ENCODE measurements at places on chromosomes 1 and 21.
A peak's percentile ranks its signal among the peaks of the same experiment; 100 is the strongest.

- DNase-seq: peak; percentile 40
Measured at GRCh38 chr1:21188235-21188634, 11.5 kb upstream of the EIF4G3 start.

GRCh38 chr1:203206129-203206687, 19.7 kb upstream of the CHI3L1 start:
- peak; percentile 50 for DNase-seq

DNA sequence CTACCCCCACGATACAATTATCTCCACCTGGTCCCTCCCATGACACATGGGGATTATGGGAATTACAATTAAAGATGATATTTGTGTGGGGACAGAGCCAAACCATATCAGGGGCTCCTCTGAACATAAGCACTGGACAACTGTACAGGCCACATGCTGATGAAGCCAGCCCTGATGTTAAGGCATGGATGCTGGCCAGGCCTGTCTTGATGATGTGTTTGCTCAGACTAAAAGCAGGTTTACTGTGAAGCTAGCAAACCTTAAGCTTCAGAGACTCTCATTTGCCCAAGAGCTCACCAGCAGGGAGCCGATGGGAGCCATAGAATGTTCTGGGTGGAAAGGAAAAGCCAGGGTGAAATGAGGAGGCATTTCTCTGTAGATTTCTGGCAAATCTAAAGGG, 135.3 kb upstream of the KCNK1 start:
- DNase-seq: no peak

DNA sequence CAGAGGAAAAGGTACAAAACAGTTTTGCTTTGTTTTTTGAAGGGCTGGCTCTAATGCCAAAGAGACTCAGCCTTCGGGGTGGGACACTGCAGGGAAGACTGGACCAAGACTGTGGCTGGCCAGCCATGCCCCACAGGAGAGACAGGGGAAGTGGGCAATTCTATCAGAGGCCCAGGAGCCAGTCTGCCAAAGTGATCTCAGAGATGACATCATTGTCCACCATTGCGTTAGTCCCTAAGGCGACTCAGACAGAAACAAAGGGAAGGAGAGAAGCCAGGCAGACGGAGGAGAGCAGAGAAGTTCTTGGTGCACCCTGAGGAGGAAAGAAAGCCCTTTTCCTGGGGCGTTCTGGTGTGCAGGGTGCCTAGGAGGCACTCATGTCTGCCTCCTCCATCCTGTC, 26.4 kb downstream of the OPTC start:
- no peak for DNase-seq

GRCh38 chr1:30860320-30860652, 48.3 kb downstream of the SDC3 start:
- DNase-seq: no peak

GRCh38 chr1:154607609-154608396, at the start of gene ADAR:
Gene ADAR (minus strand): TSS chr1:154608186. CDS start chr1:154608006, 180 bp downstream.
- DNase-seq: peak; percentile 92

- no peak for DNase-seq
Measured at GRCh38 chr1:30745156-30745833, 12.3 kb downstream of the LAPTM5 start.

DNA sequence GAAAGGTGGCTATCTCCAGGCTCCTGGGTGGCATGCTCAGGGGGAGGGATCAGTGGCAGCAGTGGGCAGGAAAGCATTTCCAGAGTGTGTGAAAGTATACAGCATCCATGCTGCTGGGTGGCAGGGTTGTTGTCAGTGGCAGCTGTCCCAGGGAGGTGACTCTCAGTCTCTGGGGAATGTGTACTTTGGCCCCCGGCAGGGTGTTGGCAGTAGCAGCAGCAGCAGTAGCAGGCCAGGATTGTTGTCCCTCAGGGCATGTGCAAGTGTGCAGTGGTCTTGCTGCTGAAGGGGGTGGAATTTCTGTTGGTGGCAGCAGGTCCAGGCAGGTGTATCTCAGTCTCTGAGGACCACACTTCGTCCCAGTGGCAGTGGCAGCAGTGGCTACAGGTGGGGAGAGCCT, 71.7 kb upstream of the GUCA2B start:
- no peak for DNase-seq

- no peak for DNase-seq
Measured at GRCh38 chr1:117122330-117123025, 929 bp upstream of the TRIM45 start.

DNA sequence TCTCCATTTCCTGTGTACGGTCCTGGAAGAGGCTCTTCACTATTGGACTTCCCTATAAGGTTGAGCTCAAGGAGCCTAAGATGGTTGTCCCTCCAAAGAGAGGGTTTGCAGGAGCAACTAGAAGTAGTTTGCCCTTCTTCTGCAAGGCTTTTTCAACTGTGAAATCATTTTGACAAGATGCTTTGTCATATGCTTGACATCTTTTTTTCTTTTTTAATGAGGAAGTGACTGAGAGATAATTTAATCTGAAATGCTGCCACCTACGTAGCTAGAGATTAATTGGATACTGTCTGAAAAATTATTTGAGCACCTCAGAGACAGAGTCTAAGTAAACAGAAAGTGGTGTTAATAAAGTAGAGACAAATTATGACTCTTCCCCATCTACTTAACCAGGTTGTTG, 97.0 kb downstream of the CHRM3 start:
- no peak for DNase-seq

DNA sequence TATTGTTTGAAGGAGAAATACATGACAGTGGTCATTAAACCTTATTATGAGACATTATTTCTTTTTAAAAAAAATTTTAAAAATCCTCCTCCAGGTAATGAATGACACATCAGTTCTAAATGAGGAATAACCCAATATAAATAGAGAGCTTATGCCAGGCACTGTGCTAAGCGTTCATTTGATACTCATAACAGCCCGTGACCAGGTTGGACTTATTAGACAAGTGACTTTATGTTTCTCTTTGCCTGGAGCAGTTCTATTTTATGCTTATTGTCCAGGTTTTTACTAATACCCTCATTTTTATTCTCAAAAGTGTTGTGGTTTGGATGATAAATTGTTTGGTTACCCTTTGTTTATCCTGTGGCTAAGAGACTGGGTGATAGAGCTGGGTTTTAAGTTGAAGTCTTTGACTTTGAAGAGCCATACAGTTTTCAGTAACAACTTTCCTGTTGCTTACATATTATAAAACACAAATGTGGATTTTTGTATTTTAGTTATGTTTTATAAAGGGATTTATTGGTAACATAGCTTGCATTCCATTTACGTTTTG, 84.2 kb downstream of the RABGAP1L start:
- no peak for DNase-seq

- DNase-seq: no peak
Measured at GRCh38 chr1:165958306-165958705, 130.9 kb downstream of the UCK2 start.

DNA sequence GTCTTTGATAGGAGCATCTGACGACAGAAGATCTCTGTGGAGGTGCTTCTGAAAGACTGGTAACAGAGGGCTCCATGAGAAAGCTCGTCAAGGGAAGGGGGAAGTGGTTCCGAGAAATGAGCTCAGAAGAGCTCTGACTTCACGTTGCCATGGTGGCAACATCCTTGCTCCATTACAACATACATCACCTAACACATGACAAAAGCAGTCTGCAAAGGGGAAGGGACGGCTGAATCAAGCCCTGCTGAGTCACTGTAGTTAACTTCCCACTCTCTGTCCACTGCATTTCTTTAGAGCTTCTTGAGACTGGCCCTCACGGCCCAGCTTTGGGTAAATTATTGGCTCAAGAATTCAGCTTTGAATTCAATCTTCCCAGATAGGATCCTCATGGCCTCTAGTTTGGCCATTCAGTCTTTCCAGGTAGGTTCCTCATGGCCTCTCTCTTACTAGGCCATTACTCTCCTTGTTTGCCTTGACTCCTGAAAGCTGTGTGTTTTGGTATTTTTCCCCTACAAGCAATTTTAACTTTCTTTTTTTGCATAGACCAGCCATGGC, 88.0 kb upstream of the ZNF648 start:
- DNase-seq: no peak

- DNase-seq: no peak
Measured at GRCh38 chr1:217674028-217674729, 43.0 kb downstream of the SPATA17 start.

DNA sequence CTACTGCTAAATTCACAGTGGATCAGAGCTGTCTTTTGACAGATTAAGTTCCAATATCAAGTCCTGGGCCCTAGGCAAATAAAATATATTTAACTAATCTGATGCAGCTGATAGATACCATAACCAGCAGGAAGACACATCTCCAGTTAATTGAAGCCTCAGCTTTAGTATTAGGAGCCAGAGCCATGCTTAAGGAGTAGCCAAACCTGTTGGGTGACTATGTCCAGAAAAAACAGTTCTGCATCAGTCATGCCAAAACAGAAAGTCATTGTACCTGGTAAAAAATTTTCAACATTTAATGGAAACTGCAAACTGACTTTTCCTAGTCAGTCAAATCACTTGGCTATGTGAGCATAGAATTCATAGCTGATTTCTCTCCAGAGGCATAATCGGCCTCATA, 200.5 kb upstream of the RUNX1 start:
- no peak for DNase-seq

GRCh38 chr21:22174746-22175145, 1176.5 kb downstream of the NCAM2 start:
- no peak for DNase-seq

GRCh38 chr1:7528386-7529198, 242.5 kb upstream of the VAMP3 start:
- no peak for DNase-seq

DNA sequence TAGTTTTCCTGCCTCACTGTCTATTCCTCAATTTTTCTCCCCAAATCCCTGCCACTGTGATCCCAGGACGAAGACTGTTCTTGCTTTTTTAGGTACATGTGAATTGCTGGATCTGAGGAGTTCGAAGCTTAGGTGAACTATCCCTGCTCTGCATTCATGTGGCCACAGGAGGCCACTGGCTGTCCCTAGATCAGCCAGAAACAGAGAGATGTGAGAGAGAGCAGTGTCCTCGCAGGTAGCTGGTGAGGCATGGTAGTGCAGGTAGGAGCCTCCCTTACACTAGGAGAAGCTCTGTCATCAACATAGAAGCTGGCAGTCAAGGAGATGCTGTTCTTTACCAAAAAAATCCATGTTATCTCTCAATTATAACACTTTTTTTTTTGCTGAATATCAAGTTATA, 71.5 kb downstream of the USP24 start:
- no peak for DNase-seq

DNA sequence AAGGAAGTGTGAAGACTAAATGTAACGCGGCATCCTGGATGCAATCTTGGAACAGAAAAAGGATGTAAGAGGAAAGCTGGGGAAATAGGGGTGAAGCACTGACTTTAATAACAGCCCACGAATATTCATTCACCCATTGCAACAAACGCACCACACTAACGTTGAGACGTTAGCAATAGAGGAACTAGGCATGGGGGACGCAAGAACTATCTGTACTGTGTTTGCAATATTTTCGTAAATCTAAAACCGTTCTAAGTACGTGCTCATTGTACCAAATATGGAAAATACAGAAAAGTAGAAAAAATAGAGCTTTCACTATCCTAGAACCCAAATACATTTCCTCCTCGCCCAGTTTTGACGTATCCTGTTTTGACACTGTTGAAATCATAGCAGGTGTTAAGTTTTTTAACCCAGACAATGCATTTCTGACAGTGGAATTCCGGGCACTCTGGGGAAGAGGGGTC, 3.9 kb downstream of the LAPTM5 start:
- no peak for DNase-seq

DNA sequence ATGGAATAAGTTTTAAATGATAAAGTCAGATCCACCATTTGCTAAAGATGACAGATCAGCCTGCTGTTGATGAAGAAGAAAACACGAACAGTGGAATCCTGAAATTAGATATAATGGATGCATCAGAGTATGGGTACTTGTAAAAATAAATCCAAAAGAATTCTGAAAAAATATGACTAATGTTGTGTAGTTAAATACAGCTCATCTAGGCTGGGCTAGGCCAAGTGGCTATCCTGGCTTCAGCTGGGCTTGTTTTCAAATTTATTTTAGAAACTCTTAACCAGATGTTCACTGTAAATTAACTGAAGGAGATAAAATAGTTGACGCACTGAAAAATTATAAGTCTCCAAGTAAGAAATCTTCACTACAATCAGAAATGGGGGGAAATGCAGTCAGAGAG, 7.4 kb upstream of the RGS2 start:
- DNase-seq: no peak

GRCh38 chr1:156622581-156623297, 3.5 kb downstream of the HAPLN2 start:
- DNase-seq: no peak

- peak; percentile 69 for DNase-seq
Measured at GRCh38 chr1:65170511-65171142, 22.6 kb downstream of the AK4 start.

DNA sequence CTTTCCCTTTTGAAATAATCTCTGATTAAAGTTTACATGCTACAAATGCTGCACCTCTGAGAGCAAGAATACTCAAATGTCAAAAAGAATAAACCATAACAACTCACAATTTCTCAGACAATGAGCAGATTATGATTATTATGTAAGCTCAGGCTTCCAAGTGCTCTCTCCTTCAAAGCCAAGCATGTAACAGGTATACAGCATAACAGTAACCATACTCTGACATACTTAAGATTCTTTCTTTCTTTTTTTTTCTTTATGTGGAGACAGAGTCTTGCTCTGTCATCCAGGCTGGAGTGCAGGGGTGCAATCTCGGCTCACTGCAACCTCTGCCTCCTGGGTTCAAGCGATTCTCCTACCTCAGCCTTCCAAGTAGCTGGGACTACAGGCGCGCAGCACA, 155.4 kb downstream of the EIF4G3 start:
- DNase-seq: no peak
